HCT116 (cell line): ENCODE measurements at places on chromosomes 5 and 9.
A peak's percentile ranks its signal among the peaks of the same experiment; 100 is the strongest.

GRCh38 chr9:98589102-98589501 is 119.6 kb downstream of the GABBR2 start:
- no peak for DNase-seq

- DNase-seq, result no peak
Observed at GRCh38 chr9:11833056-11833455, 860.1 kb upstream of the TYRP1 start.

GRCh38 chr9:132507670-132508469 is 74.5 kb upstream of the BARHL1 start:
- peak; percentile 37 for DNase-seq

DNA sequence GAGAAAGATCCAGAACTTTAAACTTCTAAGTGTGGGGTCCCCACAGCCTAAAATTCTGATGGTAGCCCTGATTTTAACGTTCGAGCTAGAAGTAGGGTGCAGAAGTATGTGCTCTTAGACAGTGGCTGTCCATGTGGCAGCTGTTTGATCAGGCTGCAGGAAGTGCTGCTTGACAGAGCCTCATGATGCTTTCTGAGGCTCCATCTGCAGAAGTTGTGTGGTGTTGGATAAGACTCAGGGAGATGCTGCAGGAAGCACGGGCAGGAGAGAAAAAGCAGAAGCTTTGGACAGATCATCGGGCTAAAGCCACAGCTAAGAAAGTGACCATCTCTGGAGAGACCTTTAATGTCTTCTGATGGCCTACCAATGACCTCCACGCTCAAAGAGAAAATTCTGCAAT is 8.1 kb downstream of the MTMR12 start:
- no peak for DNase-seq

- no peak for DNase-seq
Observed at GRCh38 chr5:55222985-55223811, 3.9 kb downstream of the MCIDAS start.

- no peak for DNase-seq
Observed at GRCh38 chr5:124538191-124538590, 208.2 kb downstream of the ZNF608 start.

DNA sequence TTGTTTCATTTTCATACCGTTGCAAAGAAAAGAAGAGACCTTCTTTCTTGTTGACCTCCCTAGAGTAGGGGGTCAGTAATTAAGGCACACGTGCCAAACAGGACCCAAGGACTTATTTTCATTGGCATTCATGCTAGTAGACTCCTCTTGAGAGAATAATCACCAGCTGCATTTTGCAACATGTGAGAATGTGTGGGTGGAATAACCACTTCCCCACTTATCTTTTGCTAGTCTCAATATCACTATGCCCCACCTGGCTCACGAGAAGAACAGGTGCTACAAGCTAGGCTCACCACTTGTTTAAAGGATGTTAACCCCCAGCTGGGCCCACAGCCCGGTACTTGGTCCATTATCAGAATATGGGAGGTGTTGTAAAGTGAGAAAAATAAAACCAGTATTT is 460.7 kb upstream of the MEF2C start:
- DNase-seq, result no peak

GRCh38 chr5:73233461-73234203 is 60.6 kb downstream of the TMEM174 start:
- DNase-seq, result no peak

GRCh38 chr5:109961751-109962150 is 272.0 kb downstream of the MAN2A1 start:
- DNase-seq, result no peak

GRCh38 chr5:17114233-17114632 is 103.2 kb upstream of the BASP1 start:
- DNase-seq, result no peak

GRCh38 chr5:16542236-16542635 is 74.6 kb downstream of the RETREG1 start:
- DNase-seq, result no peak

GRCh38 chr5:109524026-109524425 is 114.3 kb upstream of the PJA2 start:
- no peak for DNase-seq

DNA sequence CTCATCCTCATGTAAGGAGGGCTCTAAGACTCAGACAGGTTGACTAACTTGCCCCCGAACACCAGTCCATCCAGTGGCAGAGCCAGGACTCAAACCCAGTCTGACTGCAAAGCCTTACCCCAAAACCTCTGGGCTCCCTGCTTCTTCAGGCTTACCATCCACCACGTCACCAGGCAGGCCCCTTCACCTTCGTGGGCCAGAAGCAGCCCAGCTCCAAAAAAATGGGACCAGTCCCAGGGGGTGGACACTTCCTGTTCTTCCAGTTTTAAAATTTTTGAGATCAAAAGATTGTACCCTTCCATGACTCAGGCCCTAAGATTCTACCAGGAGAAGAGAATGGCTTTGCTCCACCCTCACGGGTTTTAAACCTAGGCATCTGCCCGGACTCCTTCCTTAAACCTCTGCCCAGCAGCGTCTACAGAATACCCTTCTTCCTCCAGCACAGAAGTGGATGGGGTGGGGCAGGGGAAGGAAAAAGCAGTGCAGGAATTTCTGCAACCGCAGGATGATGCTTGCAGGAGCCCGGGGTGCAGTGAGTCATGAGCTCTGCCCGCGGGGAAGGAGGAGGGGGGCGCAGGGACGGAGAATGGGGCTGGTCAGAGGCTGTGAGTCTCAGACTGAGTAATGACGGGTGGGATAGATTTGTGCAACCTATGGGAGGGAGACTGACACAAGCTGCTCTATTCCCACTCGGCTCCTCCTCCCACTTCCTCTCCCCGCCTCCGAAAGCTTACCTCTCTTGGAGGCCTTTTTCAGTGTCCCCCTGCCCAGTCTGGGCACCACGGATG is 50.4 kb upstream of the STXBP1 start:
- DNase-seq, result peak; percentile 97

DNA sequence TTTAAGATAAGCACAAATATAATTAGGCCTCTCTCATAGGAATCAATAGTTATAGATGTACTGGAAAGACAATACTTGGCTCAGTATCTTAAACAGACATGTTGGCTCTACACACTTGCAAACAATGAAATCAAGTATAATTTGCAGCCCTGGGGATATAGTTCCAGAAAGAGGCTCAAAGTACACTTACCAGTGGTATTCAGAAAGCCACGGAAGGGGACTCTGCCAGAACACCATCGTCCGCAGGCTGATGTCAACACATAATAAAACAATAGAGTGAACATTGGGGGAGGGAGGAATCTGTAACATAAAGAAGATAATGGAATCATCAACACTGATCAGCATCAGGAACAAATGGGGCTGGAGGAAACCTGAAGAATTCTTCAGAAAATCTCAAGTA is 31.2 kb upstream of the EBF1 start:
- no peak for DNase-seq

- no peak for DNase-seq
Observed at GRCh38 chr9:91060520-91061343, 259.1 kb downstream of the SYK start.

GRCh38 chr5:58406394-58406793 is 53.5 kb downstream of the PLK2 start:
- DNase-seq, result no peak

GRCh38 chr9:29389421-29389820 is 1816.1 kb upstream of the C9orf72 start:
- no peak for DNase-seq

DNA sequence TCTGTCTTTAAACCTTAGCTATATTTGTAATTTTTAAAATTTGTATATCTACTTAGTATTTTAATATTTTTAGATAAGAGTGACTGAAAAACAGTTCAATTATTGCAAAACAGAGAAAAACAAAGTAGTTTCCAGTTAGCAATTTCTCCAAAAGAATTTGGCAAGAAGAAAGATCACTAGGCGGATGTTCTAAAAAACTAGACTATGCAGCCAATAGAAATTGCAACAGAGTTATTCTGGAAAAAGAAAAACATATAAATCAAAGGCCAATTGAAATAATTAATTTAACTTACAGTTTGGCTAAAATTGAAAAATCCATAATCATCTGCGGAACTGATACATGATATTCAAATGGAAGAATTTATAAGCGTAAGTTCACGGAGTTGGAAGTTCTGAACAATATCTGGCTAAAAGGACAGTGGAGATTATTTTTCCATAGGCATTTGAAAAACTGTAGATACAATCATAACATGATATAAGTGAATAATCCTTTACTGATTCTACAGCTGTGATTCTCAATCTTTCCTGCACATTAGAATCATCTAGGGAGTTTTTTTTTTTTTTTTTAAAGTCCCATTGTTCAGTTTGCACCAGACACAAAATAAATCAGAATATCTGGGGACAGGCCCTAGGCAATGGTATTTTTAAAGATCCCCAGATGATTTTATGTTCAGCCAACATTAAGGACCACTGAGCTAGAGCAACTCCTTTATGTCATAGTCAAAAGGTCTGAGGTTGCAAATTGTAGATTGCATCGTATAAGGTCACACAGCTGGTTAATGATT is 605.1 kb upstream of the DAB2 start:
- DNase-seq, result no peak

DNA sequence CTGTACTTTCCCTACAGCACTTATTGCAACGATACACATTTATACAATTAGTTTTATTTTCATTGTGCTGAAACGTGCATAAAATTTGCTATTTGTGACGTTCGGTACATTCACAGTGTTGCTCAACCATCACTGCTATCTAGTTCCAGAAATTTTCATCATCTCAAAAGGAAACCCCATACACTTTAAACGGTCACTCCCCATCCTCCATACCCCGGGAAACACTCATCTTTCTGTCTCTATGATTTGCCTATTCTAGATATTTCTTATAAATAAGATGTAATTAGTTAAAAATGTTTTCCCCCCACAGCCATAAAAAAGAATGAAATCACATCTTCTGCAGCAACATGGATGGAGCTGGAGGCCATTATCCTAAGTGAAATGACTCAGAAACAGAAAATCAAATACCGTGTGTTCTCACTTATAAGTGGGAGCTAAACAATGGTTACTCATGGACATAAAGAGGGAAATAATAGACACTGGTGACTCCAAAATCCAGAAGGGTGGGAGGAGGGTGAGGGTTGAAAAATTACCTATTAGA is 40.2 kb upstream of the TEX48 start:
- no peak for DNase-seq

DNA sequence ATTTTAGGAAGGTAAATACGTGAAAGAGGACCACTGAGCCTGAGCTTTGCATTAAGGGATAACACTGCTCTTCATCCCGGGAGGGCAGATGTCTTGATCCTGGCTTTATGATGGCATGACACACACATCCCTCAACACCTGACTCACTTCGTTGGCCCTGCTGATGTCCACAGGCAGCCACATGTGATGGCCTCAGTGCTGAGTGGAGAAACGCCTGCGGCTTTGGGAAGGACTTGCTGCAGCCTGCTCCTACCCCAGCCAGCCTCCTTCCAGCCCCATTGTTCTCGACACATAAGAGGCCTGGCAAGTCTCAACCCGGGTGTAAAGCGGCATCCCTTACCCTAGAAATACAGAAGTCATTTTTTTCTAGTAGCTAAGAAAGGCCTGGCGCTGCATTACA is 169.0 kb downstream of the SYK start:
- no peak for DNase-seq

- DNase-seq, result no peak
Observed at GRCh38 chr9:127314911-127315310, 50.3 kb downstream of the GARNL3 start.

DNA sequence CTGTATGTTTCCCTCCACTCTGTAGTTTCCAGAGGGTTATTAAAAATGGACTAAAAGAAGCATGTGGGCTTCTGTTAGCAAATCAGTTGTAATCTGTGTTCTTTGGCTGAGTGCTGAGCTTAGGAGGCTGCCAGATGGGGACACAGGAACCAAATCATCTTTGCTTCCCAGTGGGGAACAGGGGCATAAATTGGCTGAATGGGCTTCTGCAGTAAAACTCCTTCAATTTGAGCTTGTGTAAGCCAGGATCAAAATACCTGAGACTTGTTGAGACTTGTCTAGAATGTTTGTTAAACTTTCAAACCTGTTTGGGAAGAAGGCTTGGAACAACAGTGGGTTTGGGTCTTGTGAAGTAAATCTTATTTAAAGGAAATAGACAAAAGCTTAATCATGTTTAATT is 32.2 kb upstream of the TNFAIP8 start:
- no peak for DNase-seq

DNA sequence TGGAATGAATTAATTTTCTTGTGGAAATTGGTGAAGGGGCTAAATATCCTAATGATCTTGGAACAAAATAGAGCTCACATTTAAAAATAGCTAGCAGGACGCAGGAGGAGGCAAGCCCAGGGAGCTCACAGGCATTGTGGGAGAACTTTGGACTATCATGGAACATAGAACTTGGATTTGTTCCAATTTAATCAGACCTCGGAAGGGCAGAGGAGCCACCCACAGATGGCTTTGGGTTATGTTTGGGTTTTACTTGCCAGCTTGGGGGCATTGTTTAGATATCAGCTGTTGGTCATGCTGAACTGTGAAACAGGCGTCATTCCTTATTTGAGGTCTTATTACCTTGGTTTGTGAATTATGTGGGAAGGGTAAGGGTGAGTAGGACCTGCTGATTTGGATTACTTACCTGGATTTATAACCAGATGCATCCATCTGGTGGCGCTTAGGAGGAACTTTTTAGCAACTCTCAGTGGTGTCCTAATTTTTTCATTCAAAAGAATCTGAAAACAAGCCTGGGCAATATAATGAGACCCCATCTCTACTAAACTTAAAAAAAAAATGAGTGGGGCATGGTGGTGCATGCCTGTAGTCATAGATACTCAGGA is 14.1 kb upstream of the PTGR1 start:
- DNase-seq, result no peak

- DNase-seq, result no peak
Observed at GRCh38 chr5:128353441-128354107, 184.5 kb downstream of the FBN2 start.

DNA sequence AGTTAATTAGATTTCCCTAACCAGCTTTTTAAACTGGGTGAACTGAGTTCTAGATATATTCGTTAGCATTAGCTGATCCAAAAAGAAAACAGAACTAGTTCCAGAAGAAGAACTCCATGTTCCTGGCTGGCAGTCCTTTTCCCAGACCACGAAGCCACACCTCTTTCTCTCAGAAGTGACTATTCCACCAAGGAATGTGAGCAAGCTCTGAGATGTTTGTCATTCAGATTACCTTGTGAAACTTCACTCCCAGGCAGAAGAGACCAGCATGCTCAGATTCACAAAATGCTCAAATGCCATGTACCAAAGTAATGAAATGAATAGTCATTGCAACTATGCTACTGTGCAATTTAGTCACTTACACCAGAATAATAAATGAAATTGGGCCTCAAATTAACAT is 4.4 kb upstream of the SSBP2 start:
- peak; percentile 47 for DNase-seq

- DNase-seq, result no peak
Observed at GRCh38 chr5:78236046-78236445, 58.5 kb downstream of the AP3B1 start.

GRCh38 chr9:13962006-13962405 is 351.9 kb downstream of the NFIB start:
- no peak for DNase-seq
